Activated CD8-positive, alpha-beta T cell treated with anti-CD3 and anti-CD28 coated beads for 36 hours (primary cell): ENCODE measurements at places on chromosomes 11 and 22. TPM values are rescaled to one million over a fixed set of nuclear protein-coding genes. Genes with fewer than 3 reads are reported as not detected.

DNA sequence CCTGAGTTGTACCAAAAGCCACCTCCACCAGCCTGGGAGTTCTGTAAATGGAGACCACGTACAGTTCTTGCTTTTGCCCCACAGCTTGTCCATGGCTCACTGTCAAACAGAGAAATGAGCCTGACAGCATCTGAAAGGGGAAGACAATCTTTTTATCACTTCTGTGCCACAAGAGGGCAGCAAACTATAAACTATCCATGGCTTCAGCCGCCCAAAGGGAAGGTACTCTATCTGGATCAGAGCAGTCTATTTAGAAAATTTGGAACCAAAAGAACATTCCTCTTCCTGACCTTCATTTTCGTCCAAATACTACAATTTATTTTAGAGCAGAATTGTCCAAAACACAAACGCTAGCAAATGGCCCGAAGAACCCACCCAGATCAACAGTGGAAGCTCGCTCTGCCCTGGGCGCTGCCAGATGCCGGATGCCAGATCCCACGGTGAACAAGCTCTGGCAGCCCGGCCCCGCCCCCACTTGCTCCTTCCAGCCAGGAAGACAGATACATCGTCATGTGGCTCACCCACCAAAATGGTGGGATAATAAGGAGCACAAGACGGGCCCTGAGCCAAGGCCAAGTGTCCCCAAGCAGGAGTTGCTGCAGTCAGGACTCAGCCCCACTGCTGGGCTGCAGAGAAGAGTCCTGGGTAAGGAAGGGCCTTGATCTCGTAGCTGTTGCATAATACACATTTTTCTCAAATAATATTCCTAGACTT, 23.9 kb upstream of the SCGB1A1 start:
- peak; percentile 54 for DNase-seq

DNA sequence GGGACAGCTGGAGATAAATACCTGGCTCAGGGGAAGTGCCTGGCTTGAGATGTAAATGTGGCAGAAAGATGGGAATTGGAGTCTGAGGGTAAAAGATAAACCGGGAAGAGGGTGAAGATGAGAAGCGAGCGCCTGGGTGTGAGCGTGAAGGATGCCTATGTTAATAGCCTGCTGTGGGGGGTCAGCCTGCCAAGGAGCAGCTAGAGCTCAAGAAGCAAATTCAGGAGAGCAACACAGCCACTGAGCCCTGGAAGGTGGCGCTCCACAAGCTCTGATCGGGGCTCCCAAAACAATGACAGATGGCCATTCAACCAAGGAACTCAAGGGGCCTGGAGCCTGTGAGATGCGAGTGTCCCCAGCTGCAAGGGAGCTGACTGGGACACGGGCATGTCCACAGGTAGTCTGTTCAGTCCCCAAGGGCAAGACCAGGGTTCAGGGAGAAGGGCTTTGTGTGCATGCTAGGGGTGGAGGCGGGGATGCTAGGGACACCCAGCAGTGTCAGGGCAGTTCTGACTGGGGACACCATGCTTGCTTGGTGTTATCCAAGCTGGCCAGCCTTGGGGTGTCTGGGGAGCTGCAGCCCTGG, 2.8 kb downstream of the GSC2 start:
- DNase-seq = no peak

DNA sequence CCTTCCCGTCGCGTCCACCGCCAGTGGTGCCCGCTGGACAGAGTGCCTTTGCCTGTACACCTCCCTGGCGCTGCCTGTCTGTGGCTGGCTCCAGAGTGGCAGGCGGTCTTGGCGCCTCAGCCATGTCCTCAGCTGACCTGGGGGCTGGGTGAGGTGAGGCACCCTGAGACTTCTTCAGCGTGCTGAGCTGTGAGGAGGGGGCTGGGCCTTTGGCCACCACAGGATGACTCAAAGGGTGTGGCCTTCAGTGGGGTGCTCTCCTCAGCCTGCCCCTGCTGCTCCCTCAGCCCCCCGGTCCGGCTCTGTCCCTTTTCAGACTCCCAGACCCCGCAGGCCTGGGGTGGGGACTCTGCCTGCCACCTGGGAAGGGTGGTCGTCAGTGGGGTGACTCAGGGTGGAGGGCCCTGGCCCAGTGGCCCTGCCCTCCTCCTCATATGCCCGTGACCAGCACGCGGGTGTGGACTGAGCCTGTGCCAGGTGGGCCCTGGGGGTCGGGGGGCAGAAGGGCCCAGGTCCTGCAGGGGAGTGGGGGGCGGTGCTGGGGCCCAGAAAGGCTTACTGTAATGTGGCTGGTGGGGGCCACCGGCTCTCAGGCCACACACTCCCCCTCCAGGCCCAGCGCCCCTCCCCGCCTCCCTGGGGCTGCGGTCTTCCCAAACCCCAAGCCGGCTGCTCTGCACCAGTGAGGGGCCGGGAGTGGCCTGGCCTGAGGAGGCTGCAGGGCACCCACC, 15.9 kb downstream of the CRELD2 start:
- peak; percentile 57 for DNase-seq

GRCh38 chr11:41457216-41458014, 2.0 kb downstream of the LRRC4C start:
- DNase-seq = no peak

DNA sequence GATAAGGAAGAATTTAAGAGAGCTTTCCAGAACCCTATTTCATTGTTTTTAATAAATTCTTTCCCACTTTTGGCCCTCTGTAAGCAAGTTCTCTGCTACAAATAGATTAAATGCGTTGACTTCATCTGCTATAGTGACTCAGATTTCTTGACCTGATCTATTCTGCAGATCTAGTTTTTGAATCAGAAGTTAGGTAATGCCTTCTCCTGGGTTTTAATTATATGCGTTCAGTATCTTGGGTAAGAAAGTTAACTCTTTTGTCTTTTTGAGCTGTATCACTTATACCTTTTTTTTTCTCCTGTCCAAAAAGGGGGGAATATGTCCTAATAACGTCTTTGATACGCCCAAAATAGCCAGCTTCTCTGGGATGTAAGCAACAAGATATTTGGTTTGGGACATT, 2.4 kb upstream of the HEPHL1 start:
- no peak for DNase-seq

GRCh38 chr11:59267736-59268475, 55.2 kb upstream of the MPEG1 start:
- no peak for DNase-seq

DNA sequence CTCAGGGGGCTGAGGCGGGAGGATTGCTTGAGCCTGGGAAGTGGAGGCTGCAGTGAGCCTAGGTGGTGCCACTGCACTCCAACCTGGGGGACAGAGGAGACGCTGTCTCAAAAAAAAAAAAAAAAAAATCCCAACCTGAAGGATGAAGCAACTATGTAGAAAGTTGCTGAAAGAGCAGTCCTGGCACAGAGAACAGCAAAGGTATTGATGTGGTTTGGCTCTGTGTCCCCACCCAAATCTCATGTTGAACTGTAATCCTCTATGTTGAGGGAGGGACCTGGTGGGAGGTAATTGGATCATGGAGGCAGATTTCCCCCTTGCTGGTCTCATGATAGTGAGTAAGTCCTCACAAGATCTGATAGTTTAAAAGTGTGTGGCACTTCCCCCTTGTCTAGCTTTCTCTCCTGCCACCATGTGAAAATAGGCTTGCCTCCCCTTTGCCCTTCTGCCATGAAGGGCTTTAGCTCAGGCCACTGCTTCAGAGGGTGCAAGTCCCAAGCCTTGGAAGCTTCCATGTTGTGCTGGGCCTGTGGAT, 10.7 kb upstream of the SERPING1 start:
- no peak for DNase-seq

DNA sequence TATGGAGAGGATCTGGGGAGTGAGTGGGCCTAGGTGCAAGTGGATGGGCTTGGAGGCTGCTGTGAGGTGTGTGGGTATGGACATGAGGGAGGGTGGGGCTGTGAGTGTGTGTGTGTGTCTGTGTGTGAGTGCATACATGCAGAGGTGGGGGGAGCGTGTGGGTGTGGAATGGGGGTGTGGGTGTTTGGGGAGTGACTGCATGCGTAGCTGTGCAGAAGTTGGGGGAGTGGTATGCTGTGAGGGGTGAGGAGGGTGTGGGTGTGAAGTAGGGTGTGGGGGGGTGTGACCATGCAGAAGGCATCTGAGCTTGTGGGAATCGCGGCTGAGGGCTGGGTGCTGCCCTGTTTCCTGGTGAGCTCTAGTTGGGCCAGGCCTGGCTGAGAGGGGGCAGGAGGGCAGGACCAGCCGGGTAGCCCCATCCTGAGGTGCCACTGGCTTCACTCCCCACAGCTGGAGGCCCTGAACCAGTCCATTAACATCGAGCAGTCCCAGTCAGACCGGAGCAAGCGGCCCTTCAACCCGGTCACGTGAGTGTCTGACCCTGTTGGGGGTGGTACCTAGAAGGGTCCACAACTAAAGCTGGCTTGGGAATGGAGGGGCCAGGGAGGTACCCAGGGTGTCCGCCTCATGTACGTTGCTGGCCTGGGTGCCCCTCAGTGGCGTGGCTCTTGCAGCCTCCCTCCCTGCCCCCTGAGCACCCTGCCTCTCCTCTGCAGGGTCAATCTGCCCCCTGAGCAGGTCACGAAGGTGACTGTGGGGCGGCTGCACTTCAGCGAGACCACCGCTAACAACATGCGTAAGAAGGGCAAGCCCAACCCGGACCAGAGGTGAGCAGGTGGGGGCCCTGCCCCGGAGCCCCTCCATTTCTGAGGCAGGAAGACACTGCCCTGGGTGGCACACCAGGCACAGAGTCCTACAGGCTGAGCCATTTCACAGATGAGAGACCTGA, 16.5 kb downstream of the TMEM258 start:
- DNase-seq = no peak

GRCh38 chr11:17719028-17719937, at the start of gene MYOD1:
Gene MYOD1 (plus strand): TSS chr11:17719571. CDS start chr11:17719783, 212 bp downstream.
- DNase-seq = no peak

DNA sequence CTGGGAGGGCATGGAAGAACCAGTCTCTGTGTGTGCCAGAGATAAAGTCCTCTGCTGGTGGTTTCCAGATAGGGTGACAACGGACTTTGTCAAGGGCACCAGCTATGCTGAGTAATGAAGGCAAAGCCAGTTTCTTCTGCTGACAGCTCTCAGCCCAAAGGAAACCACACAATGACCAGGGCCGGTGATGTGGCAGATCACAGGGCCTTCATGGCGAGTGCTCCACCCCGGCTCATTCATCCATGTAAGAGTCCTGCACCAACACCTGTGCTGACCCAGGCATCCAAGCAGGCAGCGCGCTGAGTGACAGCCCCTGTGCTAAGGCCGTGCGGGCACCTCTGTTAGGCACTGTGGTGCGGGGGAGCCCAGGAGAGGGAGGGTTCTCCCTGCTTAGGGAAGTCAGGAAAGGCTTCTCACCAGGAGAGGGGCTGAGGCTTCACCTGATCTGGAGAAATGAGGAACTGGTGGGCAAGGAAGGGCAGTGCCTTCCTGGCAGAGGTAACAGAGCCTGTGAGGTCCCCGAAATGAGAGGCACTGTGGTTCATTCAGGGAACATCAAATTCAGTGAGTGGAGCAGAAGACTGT, 33.8 kb downstream of the TP53I11 start:
- DNase-seq = no peak

GRCh38 chr11:6663794-6664469, 8.3 kb upstream of the DCHS1 start:
- no peak for DNase-seq

DNA sequence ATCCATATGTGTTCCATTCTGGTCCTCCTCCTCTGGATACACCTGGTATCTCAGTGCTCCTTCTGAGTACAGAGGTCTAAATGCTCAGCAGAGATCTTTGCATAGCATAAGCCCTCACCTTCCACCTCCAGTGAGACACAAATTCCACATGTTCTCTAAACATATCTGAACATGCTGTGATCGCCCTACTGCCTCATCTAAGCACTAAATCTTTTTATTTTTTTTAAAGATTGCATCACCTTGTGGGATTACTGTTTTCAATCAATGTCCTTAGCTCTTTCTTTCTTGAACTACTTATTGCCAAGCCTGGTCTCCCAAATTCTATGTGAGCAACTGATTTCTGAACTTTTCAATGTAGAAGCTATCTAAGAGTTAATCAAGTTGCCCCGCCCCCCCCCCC, 113.4 kb downstream of the TRPC6 start:
- no peak for DNase-seq

GRCh38 chr11:129489249-129489648, 113.6 kb downstream of the BARX2 start:
- no peak for DNase-seq

The GRAP2 gene
- total RNA-seq = 86.8 TPM

The TMEM135 gene
- total RNA-seq = 24.7 TPM

The CSKMT gene
- 37.1 TPM for total RNA-seq

The CLTCL1 gene
- total RNA-seq = 0.65 TPM

The OR51B5 gene
- total RNA-seq = not detected
